Fibroblast of pulmonary artery (primary cell): ENCODE measurements at places on chromosomes 13 and 19.
A peak's percentile ranks its signal among the peaks of the same experiment; 100 is the strongest.

DNA sequence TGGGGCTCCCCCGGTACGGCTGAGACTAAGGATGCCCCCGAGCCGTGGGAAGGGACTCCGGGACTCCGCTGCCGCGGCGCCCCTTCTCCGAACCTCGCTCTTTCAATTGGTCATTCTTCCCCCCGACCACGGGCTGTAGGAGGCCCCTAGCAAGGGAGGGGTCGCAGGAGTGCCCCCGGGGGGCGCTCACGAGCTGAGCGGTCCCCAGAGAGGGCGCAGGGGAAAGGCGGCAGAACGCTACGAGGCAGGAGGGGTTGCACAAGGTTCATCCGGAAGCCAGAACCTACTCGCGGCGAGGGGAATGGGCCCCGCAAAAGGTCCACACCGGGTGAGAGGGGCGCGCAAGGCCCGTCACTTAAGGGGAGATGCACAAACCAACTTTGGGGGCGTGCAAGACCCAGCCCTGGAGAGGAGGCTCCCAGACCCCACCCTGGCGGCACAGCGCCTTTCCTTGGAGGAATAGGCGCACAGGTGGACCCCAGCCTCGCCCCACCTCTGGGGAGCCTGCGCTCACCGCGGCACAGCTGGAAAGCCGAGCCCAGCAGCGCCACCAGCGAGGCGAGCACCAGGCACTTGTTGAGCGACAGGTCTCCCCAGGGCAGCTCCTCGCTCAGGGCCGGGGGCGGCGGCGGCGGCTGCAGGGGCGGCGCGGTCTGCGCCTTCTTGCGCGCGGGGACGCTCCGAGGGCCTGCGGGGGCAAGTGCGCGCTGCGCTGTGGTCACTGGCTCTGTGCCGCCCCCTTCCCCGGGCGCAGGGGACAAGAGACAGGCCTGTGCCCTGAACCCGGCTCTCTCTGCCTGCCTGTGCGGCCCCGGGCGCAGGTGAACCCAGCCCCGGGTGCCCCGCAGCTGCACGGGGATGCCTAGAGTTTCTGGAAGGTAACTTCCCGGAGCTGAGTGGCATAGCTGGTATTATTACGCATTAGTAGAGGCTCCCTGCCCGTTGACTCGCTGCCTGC lies 2.8 kb downstream of the JSRP1 start:
- DNase-seq: no peak

DNA sequence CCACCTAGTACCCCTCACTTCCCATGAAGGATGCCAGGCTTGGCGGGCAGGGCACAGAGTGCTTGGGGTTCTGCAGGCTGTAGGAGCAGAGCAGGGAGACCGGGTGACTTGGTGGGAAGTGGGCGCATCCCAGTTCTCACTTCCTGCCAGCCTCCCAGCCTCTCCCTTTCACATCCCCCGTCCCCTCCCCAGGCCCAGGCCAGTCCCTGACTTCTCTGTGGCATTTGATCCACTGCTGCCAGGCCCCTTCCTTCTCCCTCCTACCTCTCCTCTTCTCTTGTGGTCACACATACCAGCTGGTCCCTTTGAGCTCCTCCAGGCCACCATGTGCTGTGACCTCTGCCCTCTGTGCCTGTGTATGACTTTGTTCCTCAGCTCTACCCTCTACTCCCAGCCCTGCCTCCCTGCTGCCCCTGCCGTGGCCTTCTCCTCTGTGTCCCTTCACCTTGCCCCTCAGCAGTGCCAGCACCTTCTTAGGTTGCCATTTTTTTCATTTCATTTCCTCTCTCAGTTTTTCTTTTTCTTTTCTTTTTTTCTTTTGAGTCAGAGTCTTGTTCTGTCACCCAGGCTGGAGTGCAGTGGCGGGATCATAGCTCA lies 19.5 kb downstream of the MYO1F start:
- no peak for DNase-seq

- DNase-seq: no peak
Measured at GRCh38 chr19:10268071-10268470, 2.8 kb upstream of the ICAM1 start.

GRCh38 chr13:40149611-40150274 lies 494.3 kb downstream of the COG6 start:
- peak; percentile 95 for DNase-seq

- DNase-seq: no peak
Measured at GRCh38 chr13:113526466-113527220, 36.1 kb upstream of the DCUN1D2 start.

GRCh38 chr13:48761256-48761655 lies 107.5 kb downstream of the CYSLTR2 start:
- DNase-seq: no peak

DNA sequence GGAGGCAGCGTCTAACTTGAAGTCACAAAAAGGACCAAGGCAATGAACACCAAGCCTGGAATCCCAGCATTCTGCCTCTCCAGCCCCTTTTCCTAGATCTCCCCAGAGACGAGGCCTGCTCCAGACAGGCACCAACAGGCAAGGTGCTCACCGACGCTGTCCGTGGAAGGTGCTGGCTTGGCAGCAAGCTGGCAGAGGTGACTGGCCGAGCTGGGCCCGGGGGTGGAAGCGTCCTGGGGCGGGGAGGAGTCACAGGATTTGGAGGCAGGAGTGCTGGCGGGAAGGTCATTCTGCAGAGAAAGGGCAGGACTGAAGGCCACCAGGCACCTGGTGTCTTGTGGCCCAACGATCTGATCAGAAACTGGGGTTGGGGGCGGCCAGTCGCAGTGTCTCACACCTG lies 18.2 kb downstream of the TLE2 start:
- DNase-seq: no peak
